ENCODE measurements at places on chromosomes 6 and 20.

DNA sequence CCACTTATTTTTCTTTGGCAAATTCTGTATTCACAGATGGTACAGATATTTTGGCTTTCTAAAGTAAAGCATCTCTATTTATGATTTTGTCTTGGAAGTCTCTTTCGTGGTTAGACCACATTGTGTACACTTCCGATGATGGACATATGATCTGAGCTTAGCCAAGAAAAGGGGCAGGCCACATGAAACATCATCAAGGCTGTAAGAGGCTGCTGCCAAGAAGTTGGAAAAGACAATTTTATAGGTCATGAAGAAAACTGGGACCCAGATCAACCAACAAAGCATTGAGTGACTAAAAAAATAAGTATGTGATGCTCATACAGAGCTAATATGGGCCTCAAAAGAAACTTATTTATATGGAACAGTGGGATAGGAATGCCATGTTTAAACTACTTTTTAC lies 266.4 kb downstream of the HAO1 start:
- no peak for DNase-seq

DNA sequence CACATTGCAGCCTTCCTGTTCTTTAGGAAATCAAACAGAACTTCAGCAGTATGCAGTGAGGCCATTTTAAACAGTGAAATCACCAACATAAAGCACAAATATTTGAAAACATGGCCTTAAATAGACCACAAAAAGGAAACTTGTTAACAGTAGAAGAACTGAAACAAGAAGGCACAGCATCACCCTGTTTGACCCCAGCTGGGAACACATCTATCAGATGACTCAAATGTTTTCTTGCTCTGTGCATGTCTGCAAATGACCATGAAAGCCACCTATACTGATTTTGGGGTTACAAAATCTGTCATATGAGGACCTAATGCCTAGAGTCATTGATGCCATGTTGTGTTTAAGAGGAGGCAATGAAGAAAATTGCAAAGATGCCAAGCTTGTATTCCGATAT lies 123.8 kb upstream of the ADGRF1 start:
- DNase-seq: no peak

- no peak for DNase-seq
Observed at GRCh38 chr6:40817369-40817768, 221.7 kb downstream of the UNC5CL start.

DNA sequence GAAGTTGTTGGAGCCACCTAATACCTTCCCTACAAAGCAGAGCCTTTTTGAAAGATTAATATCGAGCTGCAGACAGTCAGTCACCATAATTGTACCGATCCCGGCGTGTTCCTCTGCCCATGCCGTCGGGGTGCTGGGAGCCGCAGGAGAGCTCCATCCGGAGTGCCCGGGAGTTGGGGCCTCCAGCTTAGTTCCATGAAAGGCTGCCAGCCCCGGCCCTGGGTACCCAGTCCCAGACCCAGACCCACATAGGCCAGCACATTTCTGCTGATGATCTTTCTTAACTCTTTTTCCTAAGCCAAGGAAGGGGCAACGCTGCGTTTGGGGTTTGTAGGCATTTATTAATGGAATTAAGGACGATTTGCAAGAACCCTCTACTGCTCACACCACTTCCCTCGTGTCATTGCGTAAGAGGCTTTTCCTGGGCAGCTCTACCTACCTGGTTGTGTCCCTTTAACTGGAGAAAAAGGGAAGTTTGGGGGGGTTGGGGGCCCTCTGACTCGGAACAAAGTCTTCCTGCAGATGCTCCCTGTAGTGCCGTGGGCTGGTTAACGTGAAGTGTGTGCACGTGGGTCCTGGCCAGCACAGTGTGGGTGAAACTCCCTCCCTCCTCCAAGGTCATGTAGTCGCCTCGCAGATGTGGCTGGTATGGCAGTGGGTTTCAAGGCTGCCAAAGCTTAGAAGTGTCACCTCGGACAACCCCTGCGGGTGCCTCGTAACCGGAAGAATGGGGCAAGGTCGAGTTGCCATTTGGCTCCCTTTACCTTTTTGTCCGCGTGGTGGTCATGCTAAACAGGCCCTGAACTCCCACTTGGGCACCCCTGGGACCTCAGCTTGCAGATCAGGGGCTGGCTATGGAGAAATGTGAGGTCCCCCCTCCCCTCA lies 54.3 kb upstream of the APCDD1L start:
- DNase-seq: no peak

DNA sequence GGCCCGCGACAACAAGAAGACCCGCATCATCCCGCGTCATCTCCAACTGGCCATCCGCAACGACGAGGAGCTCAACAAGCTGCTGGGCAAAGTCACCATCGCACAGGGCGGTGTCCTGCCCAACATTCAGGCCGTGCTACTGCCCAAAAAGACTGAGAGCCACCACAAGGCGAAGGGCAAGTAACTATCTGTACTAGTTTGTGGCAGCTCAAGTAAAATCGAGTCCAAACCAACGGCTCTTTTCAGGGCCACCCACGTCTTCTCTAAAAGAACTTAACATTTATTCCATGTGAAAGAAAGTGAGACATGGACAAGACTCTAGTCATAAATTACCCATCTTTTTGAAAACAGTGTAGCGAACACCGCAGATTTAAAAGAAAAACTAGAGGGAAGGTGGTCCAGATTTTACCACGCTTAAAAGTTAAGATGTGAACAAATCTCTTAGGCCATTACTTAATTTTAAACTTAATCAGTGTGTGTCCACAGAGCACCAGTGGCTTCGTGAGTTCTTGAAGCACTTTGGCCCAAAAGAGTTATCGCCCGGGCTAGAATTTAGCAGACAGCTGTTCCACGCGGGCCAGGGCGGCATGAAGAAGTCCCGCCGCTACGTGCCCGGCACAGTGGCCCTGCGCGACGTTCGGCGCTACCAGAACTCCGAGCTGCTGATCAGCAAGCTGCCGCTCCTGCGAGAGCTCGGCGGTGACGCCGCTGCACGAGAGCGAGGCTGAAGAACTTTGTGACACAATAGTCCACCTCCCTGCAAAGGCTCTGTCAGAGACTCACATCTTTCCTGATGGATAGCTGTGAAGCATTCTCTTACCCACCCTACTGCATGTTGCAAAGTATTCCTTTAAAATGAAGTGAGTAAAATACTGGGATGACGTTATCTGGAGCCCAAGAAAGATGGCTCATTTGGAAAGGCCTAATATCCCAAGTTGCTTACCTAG lies 113.9 kb upstream of the PRSS16 start:
- peak; percentile 37 for DNase-seq

DNA sequence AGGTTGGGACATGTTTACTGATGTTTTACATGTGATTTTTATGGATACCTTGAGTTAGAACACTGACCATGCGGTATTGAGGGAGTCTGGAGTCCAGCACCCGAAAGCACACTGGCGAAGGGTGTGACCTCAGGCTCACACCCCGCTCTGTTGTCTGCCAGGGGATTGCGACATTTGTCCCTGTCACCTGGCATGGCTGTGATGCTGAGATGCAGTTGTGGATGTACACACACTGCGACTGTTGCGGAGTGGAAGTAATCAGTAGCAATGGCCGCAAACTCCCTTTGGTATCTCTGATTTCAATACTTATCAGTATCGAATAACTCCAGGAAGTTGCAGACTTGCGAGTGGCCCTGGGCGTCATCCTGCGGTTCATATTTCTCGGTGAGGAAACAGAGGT lies 43.2 kb downstream of the CDH4 start:
- DNase-seq: no peak

GRCh38 chr20:6802227-6802626 lies 34.7 kb downstream of the BMP2 start:
- no peak for DNase-seq

DNA sequence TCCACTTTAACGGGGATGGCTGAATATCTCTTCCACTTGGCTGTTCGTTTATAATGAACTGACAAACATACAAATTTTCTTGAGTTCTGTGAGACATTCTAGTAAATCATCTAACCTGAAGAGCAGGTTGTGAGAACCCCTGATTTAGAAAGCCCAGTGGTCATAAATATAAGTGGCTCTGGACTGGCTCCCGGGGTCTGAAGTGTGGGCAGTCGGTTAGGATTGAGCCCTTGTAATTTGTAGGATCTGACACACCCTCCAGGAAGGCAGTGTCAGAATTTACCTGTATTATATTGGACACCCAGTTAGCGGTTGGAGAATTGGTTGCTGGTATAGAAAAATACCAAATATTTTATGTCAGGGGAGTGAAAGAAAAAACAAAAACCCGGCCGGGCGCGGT lies 6.8 kb upstream of the GMEB2 start:
- DNase-seq: no peak

GRCh38 chr20:25486377-25486776 lies 78.9 kb downstream of the GINS1 start:
- no peak for DNase-seq

- DNase-seq: no peak
Observed at GRCh38 chr6:69771158-69771906, 25.5 kb downstream of the LMBRD1 start.

DNA sequence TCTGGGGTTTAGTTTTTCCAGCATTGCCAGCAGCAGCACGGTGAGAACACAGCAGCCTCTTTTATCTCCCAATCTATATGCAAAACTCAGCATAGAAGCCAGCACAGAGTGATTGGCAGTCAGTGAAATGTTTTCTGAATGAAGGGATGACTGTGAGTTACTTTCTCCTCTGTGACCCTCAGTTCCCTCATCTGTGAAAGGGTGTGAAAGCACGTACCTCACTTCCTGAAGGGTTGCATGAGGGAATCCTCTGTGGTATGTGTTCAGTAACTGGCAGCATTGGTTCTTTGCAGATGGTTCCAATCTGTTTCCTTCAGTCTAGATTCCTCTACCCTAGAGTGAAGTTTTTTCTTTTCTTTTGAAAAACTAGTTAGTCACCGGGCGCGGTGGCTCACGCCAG lies 40.0 kb downstream of the EFCAB8 start:
- no peak for DNase-seq

- no peak for DNase-seq
Observed at GRCh38 chr6:70954750-70955149, 2.1 kb downstream of the B3GAT2 start.

- DNase-seq: no peak
Observed at GRCh38 chr6:72322771-72323170, 299.1 kb upstream of the KCNQ5 start.

- no peak for DNase-seq
Observed at GRCh38 chr6:125957845-125958244, 1.3 kb downstream of the HINT3 start.

DNA sequence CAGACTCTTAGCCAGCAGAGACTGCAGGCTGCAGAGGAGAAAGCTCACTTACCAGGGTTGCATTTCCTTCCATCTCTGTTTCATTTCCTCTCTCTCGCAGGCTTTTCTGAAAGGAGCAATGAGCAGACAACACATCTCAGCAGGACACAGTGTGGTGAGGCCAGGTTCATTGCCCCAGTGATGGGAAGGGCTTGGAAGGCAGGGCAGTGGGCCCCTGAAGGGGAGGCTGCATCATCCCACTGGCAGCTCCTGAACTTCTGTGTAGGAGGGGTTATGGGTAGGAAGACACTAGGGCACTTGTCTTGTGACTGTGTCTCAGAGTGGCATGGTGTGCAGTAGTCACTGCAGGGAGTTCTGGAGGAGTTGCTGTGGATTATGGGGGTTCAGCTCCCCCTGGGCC lies 246.8 kb downstream of the QKI start:
- no peak for DNase-seq

DNA sequence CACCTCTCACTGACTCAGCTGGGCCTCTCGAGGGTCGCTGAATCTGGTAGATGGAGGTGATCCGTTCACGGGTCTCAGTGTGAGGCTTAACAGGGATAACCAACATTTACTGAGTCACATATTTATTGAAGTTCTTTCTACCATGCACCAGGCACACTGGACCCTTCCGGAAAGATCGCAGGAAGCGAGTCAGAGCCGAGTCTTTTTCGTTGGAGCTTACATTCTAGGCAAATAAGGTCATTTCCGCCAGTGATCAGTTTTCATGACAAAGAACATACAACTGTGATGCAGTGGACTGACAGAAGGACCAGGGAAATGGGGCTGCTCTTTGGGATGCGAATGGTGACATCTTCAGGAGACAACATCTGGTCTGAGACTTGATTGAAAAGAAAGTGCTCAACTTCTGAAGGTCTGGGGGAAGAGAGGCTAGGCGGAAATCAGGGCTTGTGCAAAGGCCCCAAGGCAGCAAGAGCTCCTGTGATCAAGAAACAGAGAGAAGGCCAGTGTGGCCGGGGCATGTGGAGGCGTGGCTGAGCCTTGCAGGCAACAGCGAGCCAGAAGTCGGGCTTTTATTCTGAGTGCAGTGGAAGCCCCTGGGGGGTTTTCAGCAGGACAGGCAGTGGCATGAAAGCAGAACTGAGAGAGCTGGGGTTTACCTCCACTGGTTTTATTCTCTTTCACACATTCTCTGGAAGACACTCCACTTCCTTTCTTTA lies 56.7 kb downstream of the APCDD1L start:
- no peak for DNase-seq

- DNase-seq: no peak
Observed at GRCh38 chr20:62900052-62900691, 26.1 kb downstream of the DIDO1 start.

DNA sequence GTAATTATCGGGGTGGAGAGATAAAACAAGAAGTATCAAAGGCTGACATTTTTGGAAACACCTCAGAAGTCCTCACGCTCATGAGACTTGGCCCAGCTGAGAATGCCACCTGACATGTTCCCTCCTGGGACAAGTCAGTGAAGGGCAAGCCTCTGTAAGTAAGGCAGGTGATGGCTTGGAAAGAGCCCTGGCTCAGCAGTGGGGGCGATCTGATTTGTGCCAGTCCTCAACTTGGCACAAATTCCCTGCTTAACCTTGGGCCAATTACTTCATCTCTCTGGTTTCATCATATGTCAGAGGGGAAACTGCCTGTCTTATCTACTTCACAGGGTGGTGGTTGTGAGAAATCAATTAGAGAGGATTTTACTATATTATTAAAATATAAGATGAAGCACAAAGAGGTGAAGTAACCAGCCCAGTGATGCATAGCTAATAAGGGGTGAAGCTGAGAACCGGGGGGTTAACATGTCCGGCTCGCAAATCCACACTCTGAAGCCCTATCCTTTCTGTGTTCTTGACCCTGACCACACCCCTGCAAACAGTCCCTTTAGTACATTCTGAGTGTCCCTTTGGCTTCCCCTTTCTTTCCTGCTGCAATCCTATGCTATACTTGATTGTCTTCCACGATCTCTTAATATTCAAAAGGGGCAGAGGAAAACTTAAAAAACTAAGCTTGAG lies 8.8 kb upstream of the MOCS1 start:
- DNase-seq: no peak

DNA sequence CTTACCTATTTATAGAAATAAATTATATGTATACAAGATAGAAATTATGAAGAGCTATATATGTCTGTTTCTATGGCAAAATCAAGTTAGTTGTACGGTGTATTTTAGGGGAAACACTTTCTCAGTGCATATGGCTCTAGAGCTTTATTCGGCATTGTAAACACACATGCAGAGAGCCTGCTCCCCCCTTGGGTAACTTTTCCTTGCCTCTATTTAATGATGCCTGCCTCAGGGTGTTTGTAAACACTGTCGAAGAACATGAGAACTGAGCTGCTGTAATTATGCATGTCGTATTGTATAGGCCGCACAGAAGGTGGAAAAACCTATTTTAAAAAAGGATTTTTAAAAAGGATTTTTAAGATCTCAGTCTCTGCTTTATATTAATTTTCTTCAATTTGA lies 133.4 kb downstream of the FNDC1 start:
- no peak for DNase-seq

GRCh38 chr20:38055848-38056247 lies 22.3 kb downstream of the RPRD1B start:
- DNase-seq: no peak

GRCh38 chr6:168600381-168600780 lies 159.4 kb downstream of the SMOC2 start:
- no peak for DNase-seq
